ENCODE measurements at places on chromosomes 5 and 9. TPM values are rescaled to one million over a fixed set of nuclear protein-coding genes. Genes with fewer than 3 reads are reported as not detected.

GRCh38 chr5:73759771-73760170, 133.8 kb downstream of the ARHGEF28 start:
- no peak for DNase-seq

- DNase-seq = no peak
Measured at GRCh38 chr5:112689155-112689909, 48.4 kb upstream of the APC start.

GRCh38 chr5:59548807-59549357, 344.6 kb downstream of the PDE4D start:
- no peak for DNase-seq

The GLRA1 gene
- polyA plus RNA-seq = 0.13 TPM

The QRFP gene
- 0.30 TPM for polyA plus RNA-seq

The SPATA31C1 gene
- 0.58 TPM for polyA plus RNA-seq

The CCDC183 gene
- polyA plus RNA-seq = 5.5 TPM

Data from left kidney (tissue), 8 donors.